ENCODE measurements at places on chromosomes 4 and X.

DNA sequence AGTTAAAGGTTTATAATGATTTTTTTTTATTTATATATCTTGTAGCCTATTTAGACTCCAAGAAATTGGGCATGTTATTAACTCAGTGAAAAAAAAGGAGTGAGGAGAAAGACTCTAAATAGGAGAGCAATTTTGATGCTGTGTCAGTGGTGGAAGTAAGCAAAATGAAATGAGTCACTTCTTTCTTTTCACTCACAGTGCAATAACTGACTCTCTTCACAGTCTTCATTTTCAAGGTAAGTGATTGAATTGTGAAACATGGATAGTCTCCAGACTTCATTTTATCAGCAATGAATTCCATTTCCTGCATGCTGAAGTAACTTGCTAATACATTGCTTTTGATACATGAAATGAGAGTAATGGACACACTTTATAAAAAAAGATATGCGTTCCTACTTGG lies 2271.5 kb downstream of the PCDH7 start:
- no peak for DNase-seq

DNA sequence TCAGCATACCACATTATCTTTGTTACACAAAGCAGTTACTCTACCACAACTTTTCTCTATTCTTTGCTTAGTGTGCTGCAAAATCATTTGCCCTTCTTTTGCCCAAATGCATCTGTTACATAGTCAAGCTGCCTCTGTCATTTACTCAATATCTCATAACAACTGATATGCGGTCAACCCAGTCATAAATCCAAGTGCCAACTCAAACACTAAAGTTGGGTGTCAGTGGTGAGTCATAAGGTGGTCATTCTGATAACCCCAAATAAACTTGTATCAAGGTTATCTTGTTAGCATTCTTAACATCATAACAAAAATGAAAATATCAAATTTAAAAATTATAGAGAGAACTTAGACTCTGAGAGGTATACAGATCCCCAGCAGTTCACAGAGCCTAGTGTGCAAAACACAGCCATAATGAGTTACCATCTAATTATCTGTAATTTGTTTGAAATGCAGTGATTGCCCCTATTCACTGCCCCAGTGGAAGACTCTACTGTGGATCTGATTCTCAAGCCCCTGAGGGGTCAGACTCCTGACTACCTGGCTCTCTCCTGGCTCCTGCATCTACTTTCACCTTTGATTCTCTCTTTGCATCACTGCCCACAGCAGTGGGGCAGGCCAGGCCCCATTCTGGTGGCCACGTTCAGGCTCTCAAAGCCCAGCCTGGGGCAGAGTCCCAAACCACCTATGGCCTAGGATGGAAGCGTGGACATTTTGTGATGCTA lies 29.2 kb downstream of the TBC1D9 start:
- DNase-seq, result no peak

GRCh38 chr4:41119867-41120295 lies 94.5 kb downstream of the APBB2 start:
- DNase-seq, result no peak

DNA sequence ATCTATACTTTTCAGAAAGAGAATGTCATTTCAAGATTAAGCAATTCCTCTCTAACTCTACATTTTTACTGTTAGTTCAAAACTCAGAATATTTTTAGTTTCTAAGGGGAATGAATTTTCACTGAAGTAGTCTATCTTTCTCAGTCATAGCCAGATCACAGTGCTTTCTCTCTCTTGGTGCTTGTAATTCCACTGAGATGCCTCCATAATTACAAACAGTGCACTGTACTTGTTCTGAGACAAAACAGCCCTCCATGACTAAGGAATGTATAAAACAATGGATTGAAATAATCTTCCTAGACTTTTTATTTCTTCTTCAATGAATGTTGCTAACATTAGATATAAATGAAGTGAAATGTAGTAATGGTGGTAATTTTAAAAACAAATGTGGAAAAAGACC lies 603.2 kb upstream of the FAM241A start:
- no peak for DNase-seq

Data from B cell (primary cell).